ENCODE measurements at places on chromosomes 16 and 17. TPM values are rescaled to one million over a fixed set of nuclear protein-coding genes. Genes with fewer than 3 reads are reported as not detected.

The KRTAP4-7 gene
- total RNA-seq: not detected

The MPP3 gene
- total RNA-seq: 0.21 TPM

The TP53I13 gene
- total RNA-seq: 25.0 TPM

The RPUSD1 gene
- total RNA-seq: 10.4 TPM

The GLIS2 gene
- under 0.01 TPM for total RNA-seq

The SEPTIN12 gene
- total RNA-seq: not detected

The GPR142 gene
- not detected for total RNA-seq

The TRAPPC1 gene
- total RNA-seq: 21.4 TPM

The OTOA gene
- 0.31 TPM for total RNA-seq

The ITPRIPL2 gene
- total RNA-seq: 2.5 TPM

The CCDC154 gene
- 0.21 TPM for total RNA-seq

The FBXO39 gene
- total RNA-seq: 0.73 TPM

The HEXIM1 gene
- total RNA-seq: 17.9 TPM

The SLC47A1 gene
- 0.73 TPM for total RNA-seq

The HOXB1 gene
- total RNA-seq: not detected

The TBC1D3I gene
- total RNA-seq: not detected

The PRRT2 gene
- 0.52 TPM for total RNA-seq

The GAST gene
- total RNA-seq: not detected

The KRT39 gene
- not detected for total RNA-seq

The CDK12 gene
- 91.3 TPM for total RNA-seq

The CEP295NL gene
- 5.9 TPM for total RNA-seq

The OR4D2 gene
- not detected for total RNA-seq

The MAP3K14 gene
- 17.4 TPM for total RNA-seq

The SOX9 gene
- not detected for total RNA-seq

The PDPK1 gene
- 36.9 TPM for total RNA-seq

The TMEM101 gene
- 21.0 TPM for total RNA-seq

The CA7 gene
- total RNA-seq: not detected

The PIRT gene
- 0.10 TPM for total RNA-seq

The KRTAP16-1 gene
- 0.21 TPM for total RNA-seq

The BRIP1 gene
- total RNA-seq: 3.3 TPM

The KLHL10 gene
- total RNA-seq: not detected

The IGFBP4 gene
- 0.94 TPM for total RNA-seq

The VPS25 gene
- 27.0 TPM for total RNA-seq

The SPEM2 gene
- total RNA-seq: not detected

The TMC8 gene
- 138 TPM for total RNA-seq

The TP53TG3 gene
- total RNA-seq: not detected

The HOXB9 gene
- not detected for total RNA-seq

The RNF112 gene
- 0.21 TPM for total RNA-seq

The OMG gene
- 0.21 TPM for total RNA-seq

The SLC12A3 gene
- 0.10 TPM for total RNA-seq

The NECAB2 gene
- not detected for total RNA-seq

The SPNS3 gene
- total RNA-seq: 2.5 TPM

The CCL3 gene
- 1,287 TPM for total RNA-seq

The RPL38 gene
- 976 TPM for total RNA-seq

The ABCA9 gene
- 0.42 TPM for total RNA-seq

The CTF1 gene
- 0.21 TPM for total RNA-seq

The LLGL2 gene
- total RNA-seq: 13.2 TPM

The PLLP gene
- total RNA-seq: 0.63 TPM

The TNFRSF13B gene
- 2.2 TPM for total RNA-seq

The FAM20A gene
- total RNA-seq: 2.4 TPM

The CAVIN1 gene
- total RNA-seq: 0.21 TPM

The KRT9 gene
- total RNA-seq: 0.10 TPM

The SNTB2 gene
- 4.4 TPM for total RNA-seq

The SPIRE2 gene
- 0.10 TPM for total RNA-seq

The TAF15 gene
- total RNA-seq: 72.4 TPM

The MYH13 gene
- total RNA-seq: not detected

The MT4 gene
- total RNA-seq: not detected

The GP2 gene
- total RNA-seq: not detected

The PMFBP1 gene
- total RNA-seq: 0.31 TPM

The MILR1 gene
- 29.4 TPM for total RNA-seq

All from mononuclear cell (primary cell).